H54 (cell line): ENCODE measurements at places on chromosomes 7 and 10.

DNA sequence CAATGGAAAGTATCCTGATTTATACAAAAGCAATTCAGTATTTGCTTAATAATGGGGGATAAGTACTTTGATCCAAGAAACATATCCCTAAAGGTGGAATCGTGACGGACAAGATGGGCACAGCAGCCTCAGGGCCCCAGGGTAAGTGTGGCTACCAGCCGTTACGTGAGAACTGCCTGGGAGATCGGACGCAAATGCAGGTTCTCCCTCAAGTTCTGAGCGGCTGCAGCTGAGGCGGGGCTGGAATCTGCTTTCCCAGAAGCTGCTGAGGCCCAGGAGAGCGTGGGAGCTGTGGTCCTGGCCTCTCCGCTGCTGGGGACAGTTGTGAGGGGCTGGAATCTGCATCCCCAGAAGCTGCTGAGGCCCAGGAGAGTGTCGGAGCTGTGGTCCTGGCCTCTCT, 13.5 kb downstream of the FOXL3 start:
- DNase-seq: no peak

DNA sequence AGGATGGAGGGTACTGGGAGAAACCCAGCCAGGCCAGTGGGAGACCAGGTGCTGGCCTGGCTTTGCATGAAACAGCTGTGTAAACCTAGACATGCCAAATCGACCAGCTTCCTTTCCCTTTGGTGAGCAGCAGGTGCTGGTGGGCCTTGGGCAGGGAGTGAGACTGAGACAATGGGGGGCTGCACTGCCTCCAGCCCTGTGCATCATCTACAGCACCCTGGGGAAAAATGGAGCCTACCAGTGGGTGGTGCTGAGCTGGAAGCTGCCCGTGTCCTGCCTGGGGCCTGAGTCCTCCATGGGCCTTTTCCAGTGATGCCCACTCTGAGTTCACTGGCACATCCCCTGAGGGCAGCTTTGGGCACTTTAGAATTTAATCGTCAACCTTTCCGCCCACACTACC, 19.2 kb upstream of the DDC start:
- no peak for DNase-seq

GRCh38 chr7:156865493-156865892, 27.5 kb downstream of the LMBR1 start:
- DNase-seq: no peak

DNA sequence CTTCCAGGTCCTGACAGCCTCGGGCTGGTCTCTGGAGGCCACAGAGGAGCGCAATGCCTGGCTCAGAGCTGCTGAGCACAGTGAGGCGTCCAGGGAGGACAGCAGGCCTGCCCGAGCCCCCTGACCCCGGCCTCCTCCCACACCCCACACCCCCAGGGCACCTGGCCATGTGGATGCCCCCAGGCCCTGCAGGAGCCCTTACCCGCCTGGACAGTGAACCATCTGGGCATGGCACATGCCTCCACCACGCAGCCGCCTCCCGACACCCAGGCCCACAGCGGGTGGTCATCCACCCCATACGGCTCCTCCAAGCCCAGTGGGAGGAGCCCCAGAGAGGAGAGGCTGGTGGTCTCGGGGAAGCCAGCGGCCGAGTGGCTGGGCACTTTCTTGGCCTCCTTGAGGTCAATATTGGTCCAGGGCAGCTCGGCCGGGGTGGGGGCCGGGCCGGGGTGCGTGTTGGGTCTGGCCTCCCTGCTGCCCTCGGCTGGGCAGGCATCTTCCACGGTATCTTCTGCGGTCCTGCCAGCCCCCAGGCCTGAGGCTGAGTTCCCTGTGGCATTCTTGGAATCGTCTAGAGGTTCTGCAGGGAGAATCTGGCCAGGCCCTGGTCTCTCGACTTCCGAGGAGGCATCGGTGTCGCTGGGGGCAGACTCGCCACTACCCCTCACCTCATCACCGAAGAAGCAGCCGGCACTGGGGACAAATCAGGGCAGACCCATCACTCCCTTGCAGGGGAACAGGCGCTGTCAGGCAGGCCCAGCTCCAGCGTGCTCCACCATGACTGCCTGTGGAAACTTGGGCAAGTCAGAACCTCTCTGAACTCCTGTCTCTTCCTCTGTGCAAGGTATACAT, 18.6 kb downstream of the TECPR1 start:
- DNase-seq: no peak

DNA sequence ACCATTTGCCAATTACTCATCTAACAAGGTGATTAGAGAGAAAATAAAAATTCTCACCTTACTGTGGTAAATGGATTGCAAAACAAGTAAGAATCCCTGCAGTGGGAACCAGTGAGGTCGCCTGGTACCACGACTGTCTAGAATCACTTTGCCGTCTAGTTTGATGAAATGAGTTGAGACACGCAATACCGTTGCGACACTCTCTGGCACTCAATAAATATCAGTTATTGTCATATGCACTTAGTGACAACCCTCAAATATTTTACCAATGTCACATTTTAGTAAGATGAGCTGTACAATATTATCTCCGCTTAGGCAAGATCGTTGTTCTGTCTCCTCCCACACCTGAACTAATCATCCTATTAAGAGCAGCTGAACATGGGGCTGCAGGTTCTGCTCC, 114.4 kb upstream of the ADARB2 start:
- no peak for DNase-seq

DNA sequence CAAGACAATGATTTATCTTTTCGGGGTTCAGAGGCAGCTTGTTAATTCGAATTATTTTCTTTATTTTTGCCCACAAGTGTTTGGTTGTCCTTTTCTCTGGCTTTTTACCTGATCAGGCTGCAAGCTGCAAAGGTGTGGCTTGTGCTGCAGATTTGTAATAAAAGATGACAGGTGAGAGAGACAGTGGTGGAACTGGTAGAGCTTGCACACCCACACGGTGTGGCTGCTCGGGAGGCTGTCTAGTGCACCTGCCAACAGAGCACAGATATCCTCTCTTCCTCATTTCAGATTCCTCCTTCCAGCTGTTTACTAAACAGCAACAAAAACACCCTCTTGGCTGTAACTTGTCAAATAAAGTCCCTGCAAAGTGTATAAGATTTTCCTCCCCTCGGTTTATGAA, 9.2 kb downstream of the GJD4 start:
- DNase-seq: no peak
